ENCODE measurements at places on chromosomes 16 and 17.

DNA sequence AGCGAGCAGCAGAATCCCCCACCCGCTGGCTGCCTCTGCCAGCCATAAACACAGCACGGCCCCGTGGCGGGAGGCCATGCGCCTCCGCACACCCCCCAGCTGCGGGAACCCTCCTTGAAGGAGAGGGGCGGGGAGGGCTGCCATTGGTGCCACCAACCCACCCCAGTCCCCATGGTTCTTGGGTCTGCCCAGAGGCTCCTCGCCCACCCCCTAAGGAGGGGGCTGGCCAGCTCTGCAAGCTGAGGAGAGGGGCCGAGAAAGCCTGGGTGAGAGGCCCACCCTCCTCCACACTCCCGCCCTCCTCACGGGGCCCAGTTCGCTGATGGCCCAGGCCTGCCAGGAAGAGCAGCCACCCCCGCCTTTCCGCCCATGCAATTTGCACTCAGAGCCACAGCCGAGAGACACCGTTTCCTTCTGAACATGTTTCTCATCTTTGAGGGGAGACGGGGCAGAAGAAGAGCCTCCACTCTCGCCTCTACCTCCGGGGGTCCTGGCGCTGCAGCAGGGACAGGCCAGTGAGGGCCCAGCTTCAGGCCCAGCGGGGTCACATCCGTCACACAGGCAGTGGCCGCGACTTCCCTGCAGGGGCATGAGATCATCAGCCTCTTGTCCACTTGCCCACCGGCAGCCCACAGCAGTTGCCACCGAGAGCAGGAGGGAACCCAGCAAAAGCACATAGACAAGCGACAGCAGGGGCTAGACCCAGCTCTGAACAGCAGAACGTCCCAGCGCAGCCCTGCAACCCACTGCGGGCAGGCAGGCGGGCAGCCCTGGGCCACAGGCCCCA is 23.0 kb downstream of the KATNB1 start:
- DNase-seq: no peak

DNA sequence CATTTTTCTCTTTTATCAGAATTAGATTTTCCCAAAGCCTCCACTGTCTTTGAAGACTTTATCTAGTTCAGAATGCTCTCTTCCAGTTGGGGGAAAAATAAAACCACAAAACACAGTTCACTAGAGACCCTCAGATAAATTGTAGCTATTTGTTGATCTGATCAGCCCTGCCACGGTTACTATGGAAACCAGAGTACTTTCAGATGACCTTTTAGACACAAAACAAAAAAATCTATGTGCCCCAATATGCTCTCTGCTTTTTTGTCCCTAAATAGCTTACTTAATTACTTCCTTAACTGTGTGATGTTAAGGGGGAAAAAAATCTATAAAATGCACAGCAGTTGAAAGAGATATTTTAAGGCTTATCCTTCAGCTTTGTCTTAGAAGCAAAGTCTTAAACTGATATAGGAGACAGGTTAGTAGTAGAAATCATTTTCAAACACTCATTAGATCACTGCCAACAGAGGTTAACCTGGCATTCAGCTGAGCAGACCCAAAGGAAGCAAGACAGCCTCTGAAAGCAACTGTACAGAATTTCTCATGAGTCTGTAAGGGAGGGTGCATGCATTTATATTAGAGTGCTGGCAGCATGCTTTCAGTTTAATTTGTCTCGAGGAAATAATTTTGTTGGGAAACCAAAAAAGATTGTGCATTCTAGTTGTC is 129.9 kb upstream of the CACNG5 start:
- DNase-seq: no peak

DNA sequence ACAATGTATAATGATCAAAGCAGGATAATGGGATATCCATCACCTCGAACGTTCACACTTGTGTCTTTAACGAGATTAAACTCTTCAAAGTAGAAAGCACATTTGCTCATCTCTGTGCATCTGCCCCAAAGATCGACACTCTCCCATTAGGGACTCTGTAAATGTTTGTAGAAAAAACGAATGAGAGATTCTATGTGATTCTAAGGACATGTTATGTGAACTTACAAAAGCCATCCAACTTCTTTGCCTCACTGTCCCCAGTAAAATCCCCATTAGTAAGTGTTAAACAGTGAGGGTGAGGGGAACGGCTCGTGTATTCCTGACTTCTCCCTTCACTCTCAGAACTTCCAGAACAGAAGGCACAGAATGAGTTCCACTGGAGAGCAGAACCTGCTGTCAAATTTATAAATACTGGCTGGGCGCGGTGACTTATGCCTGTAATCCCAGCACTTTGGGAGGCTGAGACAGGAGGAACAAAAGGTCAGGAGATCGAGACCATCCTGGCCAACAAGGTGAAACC is 134.1 kb downstream of the WSCD1 start:
- no peak for DNase-seq

DNA sequence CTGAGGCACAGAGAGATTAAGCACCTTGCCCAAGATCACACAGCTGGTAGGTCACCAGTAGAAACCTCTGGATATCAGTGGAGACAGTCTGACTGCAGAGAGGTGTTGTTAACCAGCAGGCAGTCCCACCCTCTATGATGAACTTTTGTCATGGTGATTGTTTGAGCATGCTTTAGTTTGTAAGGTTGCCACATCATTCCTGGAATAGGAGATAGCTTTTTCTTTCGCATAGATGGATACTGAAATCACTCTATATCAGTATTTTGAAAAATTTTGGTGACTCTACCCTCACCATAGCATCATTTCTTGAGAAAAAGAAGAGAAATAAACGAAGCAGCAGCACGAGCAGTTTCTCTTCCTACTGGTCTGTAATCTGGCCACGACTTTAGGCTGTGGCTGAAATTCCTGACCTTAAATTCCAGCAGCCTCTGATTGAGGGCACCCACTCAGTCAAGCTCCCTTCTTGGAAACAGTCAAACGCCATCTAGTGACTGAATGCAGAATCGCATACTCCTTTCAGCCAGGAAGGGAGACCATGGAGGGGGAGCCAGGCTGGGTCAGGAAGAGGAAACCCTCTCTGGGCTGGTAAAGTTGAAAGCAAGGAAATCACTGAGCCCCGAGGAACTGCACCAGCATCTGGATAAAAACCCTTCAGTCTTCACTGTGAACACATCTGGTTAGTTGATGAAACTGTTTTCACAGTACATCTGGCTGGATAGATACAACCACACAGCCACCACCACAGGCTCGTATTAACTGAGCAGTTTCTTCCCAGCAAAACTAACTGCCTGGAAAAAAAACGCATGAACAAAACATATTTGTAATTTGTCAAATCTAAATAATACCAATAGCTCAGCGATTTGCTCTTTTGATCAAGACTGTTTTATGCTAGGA is 108.5 kb upstream of the XYLT1 start:
- peak; percentile 10 for DNase-seq

DNA sequence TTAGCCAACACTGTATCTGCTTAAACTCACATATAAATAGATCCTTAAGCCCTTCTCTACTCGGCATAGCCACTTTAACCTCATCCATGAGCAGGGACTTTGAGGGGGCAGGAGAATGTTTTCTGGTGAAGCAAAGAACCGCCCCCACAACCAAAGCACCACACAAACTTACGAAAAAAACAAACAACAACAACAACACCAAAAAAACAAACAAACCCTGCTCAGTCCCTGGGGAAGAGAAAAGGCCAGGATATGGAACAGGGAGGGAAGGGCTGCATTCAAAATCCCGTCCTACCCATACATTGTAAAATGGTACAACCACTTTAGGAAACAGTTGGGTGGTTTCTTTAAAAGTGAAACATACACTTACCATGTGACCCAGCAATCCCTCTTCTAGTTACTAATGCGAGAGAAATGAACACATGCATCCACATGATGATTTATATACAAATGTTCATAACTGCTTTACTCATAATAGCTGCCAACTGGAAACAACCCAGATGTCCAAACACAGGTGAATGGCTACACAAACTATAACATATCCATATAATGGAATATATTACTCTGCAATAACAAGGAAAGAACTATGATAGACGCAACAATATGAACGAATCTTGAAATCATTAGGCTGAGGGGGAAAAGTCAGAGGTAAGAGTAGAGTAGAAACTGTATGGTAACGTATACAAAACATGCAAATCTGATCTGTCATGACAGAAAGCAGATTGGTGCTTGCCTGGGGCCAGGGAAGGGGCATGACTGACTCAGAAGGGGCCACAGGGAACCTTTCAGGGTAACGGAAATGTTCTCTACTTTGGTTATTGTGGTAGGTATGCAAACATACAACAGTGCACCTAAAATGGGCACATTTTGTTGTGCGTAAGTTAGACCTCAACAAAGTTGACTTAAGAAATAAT is 37.7 kb upstream of the TOB1 start:
- peak; percentile 22 for DNase-seq

DNA sequence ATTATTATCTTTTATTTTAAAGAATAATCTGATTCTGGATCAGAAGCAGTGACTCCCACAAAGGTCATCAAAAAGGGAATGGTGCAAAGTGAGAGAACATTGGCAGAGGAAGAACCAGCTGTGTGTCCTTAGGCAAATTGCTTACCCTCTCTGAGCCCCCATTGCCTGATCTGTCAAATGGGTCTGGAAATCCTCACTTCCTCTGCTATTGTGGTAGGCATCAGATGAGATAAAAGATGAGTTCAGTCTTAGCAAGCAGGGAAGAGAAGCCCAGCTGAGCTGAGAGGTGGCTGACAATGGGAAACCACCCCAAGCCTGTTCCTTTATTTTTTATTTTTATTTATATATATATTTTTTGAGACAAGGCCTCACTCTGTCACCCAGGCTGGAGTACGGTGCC is 24.2 kb upstream of the PLCG2 start:
- DNase-seq: no peak

DNA sequence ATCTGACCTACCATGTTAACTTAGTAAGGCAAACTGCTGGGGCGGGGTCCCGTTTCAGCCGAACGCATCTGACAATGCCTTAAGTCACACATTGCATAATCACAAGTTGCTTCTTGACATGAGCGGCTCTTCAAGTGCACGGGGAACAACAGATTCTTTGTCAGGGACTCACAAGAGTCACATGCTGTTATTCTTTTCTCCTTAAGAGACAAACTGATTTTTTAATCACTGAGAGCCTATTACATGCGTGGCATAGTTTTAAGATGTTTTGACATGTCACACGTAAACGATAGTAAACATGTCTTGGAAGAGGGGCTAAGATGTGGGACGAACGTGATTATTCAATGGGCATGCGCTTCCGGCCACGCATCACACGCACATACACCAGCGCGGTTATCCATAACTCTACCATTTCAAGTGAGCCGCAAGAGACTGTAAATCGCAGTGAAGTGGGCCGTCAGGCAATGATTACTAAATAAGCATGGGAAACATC is 63.4 kb downstream of the ADCY9 start:
- no peak for DNase-seq

- no peak for DNase-seq
These were observed 852 bp downstream of the ZNF469 start for GRCh38 chr16:88383401-88384221.

DNA sequence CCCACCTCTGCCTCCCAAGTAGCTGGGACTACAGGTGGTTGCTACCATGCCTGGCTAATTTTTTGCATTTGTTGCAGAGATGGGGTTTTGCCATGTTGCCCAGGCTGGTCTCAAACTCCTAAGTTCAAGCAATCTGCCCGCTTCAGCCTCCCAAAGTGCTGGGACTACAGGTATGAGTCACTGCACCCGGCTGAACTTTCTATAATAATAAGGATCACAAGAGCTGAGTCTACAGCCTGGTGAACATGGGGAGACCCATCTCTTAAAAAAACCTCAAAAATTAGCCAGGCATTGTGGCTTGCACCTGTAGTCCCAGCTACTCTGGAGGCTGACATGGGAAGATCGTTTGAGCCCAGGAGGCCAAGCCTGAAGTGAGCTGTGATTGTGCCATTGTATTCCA is 53.5 kb downstream of the WDR59 start:
- DNase-seq: no peak

- no peak for DNase-seq
These were observed 81.8 kb downstream of the IRX3 start for GRCh38 chr16:54204756-54205155.

- DNase-seq: no peak
These were observed 7.2 kb downstream of the MMP15 start for GRCh38 chr16:58032710-58033293.

DNA sequence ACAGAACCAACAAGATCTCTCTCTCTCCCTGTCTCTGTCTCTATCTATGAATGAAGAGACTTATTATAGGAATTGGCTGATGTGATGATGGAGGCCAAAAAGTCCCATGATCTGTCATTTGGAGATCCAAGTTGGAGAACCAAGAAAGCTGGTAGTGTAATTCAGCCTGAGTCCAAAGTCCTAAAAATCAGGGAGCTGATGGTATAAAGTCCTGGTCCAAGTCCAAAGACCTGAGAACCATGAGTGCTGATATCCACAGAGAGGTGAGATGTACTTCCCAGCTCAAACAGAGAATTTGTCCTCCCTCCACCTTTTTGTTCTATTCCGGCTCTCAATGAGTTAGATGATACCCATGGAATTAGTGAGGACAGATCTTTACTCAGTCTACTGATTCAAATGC is 15.4 kb upstream of the TMIGD1 start:
- DNase-seq: no peak

DNA sequence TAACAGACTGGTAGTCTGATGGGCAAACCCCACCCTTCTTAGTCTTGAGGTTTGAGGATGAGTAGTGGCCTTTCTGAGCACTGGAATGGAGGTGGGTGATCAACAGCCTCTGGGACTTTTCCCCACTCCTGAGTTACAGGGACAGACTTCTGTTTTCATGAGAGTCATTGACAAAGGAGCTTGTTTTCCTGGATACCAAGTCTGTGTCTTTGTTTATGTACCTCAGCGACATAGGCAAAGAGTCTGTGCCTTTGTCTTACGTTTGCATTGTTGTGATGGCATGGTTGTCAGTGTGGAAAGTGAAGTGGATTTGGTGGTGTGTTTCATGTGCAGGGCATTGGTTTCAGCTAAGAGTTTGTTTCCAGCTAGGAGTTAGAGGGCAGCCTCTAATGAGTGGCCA is 17.5 kb downstream of the EPN2 start:
- DNase-seq: no peak

GRCh38 chr17:7503521-7503920 is 19.4 kb downstream of the POLR2A start:
- no peak for DNase-seq

All from stimulated activated CD4-positive, alpha-beta T cell treated with anti-CD3 and anti-CD28 coated beads, Interleukin-12 subunit alpha, Interleukin-12 subunit beta, amount 100 ng/mL, for 48 hours (primary cell).